Stimulated activated CD8-positive, alpha-beta memory T cell treated with anti-CD3 and anti-CD28 coated beads, Interleukin-2, amount 100 ng/mL, for 48 hours (primary cell): ENCODE measurements at places on chromosomes 3 and 15.

DNA sequence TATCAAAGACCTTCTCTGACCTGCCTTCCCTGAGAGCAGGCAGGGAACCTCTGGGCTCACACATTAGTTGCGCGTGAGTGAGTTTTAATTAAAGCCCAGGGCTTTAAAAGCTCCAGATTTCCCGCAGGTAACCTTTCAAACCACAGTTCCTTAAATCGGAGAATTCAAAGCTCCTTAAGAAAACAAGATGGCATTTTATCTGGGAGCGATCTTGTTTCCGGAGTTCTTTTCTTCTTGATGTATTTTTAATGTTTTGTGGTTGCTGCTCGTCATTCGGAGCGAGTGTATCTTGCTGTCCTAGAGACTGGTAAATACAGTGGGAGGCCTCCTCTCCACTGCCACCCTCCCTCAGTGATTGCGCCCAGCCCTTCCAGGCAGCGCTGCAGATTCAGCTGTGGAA is 284.3 kb downstream of the CLSTN2 start:
- DNase-seq = no peak

GRCh38 chr3:64684715-64685261 is 3.0 kb downstream of the ADAMTS9 start:
- DNase-seq = no peak

- no peak for DNase-seq
These were observed 63.1 kb downstream of the ARNT2 start for GRCh38 chr15:80467311-80467714.

DNA sequence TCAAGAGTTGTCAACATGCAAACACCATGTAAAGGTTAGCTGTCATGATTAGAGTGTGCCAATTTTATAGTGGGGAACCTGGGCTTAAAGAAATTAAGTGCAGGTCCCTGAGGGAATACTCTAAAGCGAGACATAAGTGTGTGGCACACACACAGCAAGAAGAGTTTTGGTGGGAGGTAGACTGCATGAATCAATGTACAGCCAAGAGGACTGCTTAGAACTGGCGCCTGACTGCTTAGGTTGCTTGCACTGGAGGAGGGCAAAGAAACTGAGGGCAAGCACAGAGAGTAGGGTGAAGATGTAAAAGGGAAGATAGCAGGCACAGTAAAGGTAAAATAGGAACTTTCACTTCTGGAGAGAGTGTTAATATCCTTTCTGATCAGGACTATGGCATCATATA is 184.9 kb downstream of the SOX2 start:
- DNase-seq = no peak

- DNase-seq = no peak
These were observed 5.1 kb downstream of the ACAA1 start for GRCh38 chr3:38131621-38132369.

GRCh38 chr3:10149226-10149625 is 7.6 kb downstream of the VHL start:
- DNase-seq = no peak

GRCh38 chr15:52251144-52251860 is 44.3 kb downstream of the MYO5C start:
- no peak for DNase-seq

DNA sequence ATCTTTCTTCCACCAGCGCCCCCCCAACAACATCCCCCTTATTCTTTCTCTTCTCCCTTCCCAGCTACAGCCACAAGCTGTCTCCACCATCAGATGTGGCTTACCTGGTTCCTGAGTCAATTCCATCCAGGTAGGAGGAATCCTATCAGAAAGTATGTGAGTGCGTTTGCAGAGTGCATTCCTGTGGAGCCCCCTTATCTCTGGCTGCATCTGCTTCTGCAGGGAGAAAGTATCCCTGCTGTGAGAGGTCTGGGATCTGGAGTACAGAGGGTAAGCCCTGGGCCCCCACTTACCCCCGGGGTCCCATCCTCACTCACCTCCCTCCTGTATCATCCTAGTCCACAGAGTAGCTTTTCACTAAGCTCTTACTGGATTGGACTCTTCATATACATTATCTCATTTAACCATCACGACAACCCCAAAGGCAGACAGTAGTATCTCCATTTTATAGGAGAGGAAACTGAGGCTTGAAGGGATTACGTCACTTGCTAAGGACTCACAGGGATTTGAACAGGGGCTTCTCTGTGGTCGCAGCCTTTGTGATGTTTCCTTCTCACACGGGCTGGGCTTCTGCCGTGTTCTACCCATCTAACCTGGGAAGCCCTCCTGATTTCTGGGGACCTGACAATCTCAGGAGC is 22.2 kb upstream of the MAGEF1 start:
- no peak for DNase-seq

DNA sequence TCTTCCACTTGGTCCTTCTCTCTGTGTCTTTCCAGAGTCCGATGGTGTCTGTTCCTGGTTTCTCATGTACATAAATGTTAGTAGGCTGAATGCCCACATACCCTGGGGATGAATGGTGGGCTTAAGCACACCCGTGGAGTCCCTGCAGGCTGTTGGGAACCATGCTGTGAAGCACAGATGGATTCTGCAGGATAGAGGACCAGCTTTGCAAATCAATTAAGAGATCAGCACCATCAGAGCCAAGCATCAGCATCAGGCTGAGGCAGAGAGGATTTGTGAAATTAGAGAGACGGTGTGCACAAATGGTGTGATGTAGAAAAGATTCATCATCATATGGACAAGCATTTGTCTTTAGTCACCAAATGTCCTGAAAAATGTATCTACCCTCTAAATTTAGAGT is 127.1 kb downstream of the SV2B start:
- DNase-seq = no peak

DNA sequence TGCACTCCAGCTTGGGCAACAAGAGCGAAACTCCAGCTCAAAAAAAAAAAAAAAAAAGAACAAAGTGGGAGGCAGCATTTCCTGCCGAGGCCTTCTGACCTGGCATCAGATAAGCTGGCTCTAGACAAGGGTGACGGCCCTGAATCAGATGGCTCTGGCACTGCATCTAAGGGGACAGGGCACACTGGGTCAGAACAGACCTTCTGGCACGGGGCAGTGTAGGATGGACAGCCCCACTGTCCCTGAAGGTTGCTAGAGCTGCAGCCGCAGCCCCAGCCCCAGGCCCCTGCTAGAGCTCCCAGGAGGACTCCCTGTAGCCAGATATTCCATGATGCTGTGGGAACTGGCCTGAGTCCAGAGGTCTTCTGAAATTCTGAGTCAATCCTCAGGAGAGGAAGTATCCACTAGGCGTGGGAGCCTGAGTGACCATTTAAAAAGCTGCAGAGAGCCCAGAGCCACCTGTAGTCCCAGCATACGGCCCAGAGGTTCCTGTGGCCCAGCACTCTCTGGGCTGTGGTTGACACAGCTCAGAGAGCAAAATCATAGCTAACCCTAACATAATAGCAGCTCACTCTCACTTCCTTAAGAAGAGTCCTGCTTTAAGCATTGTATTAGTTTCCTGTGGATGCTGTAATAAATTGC is 69.2 kb upstream of the MFGE8 start:
- DNase-seq = no peak

GRCh38 chr15:69643476-69643875 is 190.9 kb downstream of the RPLP1 start:
- no peak for DNase-seq

GRCh38 chr3:149388531-149389417 is 11.3 kb upstream of the TM4SF1 start:
- DNase-seq = no peak

DNA sequence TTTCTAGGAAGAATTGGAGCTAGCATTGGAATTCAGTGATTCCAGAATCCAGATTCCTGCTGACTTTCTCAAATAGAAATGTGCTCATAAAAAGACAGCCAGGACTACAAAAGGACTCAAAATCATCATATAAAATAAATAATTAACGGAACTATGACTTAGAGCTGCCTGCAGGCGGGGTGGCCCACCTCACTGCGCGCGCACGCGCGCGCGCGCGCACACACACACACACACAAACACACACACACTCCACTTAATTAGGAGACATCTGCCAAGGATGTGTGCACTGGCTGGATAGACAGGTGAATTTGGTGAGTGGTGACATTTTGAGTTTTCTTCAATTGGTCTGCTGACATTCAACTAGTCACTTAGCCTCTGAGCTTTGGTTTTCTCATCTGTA is 6.9 kb upstream of the MEX3B start:
- DNase-seq = no peak

DNA sequence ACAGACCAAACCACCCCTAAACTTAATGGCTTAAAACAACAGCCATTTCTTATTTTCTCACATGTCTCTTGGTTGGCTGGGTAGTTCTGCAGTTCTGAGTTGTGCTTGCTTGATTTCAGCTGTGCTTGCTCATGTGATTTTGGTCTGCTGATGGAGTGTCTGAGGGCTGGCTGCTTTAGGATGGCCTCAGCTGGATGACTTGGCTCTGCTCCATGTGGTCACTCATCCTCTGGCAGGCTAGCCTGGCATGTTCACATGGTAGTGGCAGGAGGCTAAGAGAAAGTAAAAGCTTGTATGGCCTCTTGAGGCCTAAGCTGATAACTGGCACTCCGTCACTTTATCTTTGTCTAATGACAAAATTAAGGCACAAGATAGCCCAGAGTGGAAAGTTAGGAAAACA is 4.1 kb downstream of the SV2B start:
- DNase-seq = no peak

DNA sequence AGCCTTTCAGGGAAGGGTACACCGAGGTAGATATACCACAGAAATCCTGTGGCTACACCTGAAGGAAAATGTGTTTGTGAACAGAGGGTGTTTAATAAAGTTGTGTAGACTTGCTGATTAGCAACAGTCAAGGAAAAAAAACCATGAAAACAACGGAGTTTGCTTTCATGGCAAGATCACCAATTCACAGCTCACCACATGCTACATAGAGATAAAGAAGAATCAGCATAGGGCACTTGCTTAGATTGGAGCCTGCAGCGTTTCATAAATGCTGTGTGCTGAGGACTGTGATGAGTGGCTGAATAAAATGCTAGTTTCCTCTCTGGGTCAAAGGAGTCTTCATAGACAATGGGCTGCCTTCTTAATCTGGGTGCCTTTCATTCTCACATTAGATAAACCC is 257.6 kb downstream of the SLC9A9 start:
- DNase-seq = no peak

DNA sequence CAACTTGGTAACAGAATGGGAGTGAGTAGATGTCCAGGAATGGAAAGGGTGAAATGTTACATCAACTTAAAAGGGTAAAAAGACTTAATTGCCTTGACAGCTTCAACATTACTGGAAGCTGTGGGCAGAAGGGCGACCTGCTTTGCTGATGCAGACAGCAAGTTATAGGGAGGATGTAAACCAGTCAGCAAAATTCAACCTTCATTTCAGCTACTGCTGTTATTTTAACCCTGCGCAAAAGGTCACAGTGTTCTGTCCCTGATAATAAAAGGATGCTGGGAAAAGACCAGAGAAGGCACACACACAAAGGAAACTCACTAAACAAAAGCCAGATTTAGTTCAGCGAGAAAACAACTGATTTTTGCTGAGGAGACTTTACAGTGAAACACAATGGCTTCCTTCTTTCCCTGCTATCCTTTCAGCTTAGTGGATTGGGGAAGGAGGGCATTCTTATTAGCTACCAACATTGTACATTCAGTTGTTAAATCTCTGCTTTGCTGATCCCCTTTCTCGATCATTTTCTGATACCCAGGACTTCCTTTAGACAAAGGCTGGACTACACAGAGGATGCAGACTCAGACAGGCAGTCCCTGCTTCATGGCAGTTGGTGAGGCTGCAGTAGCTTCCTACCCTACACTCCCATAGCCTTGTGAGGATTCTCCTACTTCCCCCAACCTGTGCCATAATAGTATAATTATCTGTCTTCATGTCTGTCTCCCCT is 62.0 kb downstream of the P3H2 start:
- DNase-seq = no peak

GRCh38 chr3:4564270-4564669 is 71.1 kb downstream of the ITPR1 start:
- DNase-seq = no peak

DNA sequence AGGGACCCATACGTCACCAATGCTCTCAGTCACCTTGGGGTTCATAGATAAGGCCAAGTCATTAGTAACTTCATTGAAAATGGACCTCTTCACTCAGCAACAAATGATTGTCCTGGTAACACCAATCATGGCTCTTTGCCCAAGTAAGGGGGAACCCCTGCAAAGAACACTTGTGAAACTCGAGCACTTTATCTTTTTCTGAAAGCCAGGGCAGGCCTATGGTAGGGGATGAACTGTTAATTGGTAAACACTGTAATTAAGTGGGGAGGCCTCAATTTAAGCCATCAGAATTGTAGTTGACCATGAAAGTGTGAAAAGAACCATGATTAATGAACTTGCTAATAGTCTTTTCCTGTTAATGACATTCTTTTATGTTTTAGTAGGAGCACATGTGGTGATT is 73.3 kb downstream of the ABHD5 start:
- no peak for DNase-seq
